NAMALWA (cell line): ENCODE measurements at places on chromosomes 11 and 22.

DNA sequence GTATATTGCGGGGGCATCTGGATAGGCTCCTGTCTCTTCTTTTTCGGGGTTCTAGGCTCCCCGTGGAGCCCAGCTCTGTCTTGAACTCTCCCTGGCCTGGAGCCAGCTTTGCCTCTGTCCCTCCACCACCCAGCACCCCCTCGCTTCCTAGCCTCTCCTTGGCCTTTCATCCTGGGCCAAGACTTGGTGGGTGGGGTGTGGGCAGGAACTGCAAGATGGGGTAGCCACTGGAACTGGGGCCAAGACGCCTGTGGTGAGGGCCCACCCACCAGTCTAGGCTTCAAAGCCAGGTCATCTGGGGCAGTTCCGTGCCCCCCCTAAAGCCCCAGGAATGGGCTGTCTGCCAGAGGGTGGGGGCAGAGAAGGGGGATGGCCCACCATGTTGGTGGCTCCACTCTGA lies 1.7 kb upstream of the CRYBB1 start:
- no peak for DNase-seq

- DNase-seq: no peak
Observed at GRCh38 chr22:37546437-37547250, 13.6 kb upstream of the CDC42EP1 start.

- DNase-seq: no peak
Observed at GRCh38 chr22:24205438-24206195, 24.3 kb downstream of the SUSD2 start.

GRCh38 chr11:692824-693414 lies 2.1 kb downstream of the DEAF1 start:
- no peak for DNase-seq

- no peak for DNase-seq
Observed at GRCh38 chr22:46084376-46084775, 66.0 kb upstream of the PPARA start.

DNA sequence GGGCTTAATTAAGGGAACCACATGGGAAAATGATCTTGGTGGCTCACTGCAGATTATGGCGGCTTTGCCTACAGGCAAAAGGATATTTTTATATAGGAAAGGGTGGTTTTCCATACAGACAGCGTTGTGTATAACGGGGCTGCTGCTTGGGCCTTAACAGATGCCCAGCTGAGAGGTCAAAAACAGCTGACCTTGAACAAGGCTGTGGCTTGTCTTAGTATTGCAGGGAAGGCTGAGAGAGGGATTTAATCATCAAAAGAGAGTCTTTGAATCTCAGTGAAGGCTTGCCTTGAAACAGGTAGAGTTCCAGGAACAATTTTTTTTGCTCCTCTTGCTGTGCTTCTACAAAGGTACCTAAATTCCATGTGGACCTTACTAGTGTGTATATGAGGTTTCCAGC lies 301.6 kb upstream of the C11orf87 start:
- no peak for DNase-seq

- DNase-seq: no peak
Observed at GRCh38 chr11:95076416-95076815, 9.7 kb downstream of the SRSF8 start.
